NCI-H526 (cell line): ENCODE measurements at places on chromosomes 16 and 17.

- no peak for DNase-seq
These were observed 17.1 kb downstream of the GGA3 start for GRCh38 chr17:75244133-75244866.

- no peak for DNase-seq
These were observed 26.8 kb downstream of the MEAK7 start for GRCh38 chr16:84477661-84478060.

DNA sequence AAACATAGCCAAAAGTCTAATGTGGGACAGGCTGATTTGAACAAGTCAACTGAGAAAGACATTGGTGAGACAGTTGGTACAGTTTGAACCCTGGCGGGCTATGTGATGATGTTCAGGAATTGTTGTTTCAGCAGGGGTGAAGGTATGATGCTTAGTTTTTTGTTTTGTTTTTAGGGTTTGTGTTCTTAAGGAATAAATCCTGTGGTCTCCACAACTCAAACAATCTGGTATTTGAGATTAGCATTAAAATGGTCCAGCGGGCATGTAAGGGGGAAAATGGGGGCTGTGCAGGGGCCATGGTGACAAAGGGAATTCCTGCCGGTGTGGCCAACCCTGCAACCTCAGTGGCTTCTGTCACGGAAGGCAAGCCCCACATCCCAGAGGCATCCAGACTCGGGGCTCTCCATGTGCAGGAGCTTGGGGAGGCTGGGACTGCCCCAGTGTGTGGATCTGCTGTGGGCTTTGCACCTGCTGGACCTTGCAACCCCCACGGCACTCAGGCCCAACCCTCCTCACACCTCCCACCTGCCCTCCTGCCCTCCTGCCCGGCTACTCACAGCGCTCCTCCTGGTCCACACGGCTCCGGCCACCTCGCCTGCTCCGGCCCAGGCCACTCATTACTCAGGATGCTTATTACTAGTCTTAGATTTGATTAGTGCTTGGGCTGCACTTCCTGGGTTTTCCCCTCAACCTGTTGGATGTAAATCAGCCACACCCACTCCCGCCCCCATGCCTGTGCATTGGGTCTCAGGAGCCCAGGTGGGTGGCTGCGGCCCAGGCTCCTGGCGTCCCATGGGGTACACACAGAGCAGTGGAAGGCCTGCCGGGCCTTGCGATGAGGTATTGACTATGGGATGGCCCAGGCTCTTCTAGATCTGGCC lies at the start of gene TNFRSF13B:
Gene TNFRSF13B, minus strand, starts transcription at position 661 of the 881 bp plus-strand sequence. Its CDS starts 43 bp downstream, at position 618.
- DNase-seq: no peak

DNA sequence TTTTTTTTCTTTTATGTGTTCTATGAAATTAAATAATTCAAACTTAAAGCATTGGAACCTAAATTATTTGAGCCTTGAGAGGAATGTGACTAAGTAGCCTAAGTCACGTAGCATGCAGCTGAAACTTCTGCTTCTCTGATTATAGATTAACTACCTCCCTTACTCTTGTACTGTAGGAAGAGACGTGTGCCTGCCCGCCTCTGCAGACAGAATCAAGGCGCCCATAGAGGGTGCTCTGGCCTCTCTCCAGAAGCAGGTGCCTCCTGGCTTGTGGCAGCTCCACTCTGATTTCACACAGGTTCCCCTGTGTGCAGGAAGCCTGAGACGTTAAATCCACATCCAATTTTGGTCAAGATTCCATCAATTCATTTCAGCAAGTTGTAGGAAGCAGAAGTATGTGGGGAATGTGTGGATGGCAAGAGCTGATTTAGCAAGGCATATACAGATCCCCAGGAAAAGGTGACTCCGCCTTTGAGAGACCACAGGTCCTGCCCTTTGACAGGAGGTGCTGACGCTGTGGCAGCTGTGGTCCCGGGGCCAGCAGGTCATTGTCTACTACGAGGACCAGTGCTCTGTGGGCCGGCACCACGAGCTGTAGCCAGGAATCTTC lies 1418.8 kb downstream of the CDH11 start:
- peak; percentile 30 for DNase-seq

GRCh38 chr16:19765860-19766553 lies 47.9 kb downstream of the IQCK start:
- no peak for DNase-seq

GRCh38 chr17:32523017-32523680 lies 36.4 kb downstream of the CDK5R1 start:
- DNase-seq: no peak

- DNase-seq: no peak
These were observed 12.9 kb downstream of the CIITA start for GRCh38 chr16:10889855-10890254.

DNA sequence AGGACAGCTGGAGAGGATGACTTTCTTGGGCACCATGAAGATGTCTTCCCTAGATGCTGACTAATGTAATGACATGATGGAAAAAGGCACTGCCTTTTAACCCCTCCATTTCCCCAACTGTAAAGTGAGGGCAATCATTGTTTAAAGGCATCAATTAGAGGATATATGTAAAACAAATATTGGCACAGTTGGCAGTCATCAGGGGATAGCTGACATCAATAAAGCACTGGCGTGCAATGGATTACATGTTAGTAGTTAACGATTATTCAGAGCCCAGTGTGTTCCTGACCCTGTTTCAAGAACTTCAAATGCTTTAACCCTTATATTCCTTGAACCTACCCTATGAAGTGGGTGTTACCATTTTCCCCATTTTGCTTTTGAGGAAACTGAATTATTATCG lies 100.7 kb downstream of the TMEM114 start:
- no peak for DNase-seq

- DNase-seq: no peak
These were observed 62.4 kb upstream of the SHISA6 start for GRCh38 chr17:11178581-11178980.

GRCh38 chr17:53234138-53234537 lies 588.6 kb upstream of the KIF2B start:
- no peak for DNase-seq

DNA sequence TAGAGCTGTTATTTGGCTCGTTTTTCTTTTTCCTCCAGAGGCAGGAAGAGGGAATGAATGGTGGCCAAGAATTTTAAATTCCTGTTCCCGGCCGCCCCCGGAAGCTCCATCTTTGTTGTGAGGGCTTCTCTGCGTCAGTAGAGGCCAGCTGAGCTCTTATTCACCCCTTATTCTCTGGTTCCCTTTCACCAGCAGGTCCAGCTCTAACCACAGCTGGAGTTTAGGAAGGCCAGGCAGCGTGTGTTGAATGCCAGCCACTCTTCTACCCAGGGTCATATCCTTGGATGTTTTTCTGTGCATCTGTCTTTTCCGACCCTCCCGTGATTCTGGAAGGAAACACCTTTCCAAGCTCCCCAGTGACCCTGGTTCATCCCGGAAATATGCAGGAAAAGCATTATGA lies 570.5 kb downstream of the WWOX start:
- no peak for DNase-seq

DNA sequence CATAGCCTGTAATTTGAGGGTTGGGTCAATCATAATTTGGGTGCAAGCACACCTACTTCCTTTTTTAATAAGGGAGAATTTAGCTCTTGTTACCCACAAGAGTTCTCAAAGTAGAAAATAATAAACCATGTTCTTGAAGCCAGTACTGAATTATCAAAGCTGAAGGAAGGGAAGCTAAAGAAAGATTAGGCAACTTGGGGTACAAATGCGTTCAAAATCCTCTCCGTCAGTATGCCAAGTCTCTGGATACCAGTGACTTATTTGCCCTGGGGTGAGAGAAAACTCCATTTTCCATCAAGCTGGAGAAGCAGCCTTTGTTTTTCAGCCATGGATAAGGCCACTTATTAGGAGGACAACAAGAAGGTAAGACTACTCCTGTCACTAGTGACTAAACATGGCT lies 23.5 kb upstream of the DHRS13 start:
- no peak for DNase-seq

GRCh38 chr17:78915872-78916632 lies 9.1 kb downstream of the TIMP2 start:
- DNase-seq: no peak

GRCh38 chr16:60407606-60408005 lies 1628.6 kb downstream of the CDH8 start:
- no peak for DNase-seq

GRCh38 chr16:53078765-53079485 lies 24.1 kb downstream of the CHD9 start:
- DNase-seq: no peak

DNA sequence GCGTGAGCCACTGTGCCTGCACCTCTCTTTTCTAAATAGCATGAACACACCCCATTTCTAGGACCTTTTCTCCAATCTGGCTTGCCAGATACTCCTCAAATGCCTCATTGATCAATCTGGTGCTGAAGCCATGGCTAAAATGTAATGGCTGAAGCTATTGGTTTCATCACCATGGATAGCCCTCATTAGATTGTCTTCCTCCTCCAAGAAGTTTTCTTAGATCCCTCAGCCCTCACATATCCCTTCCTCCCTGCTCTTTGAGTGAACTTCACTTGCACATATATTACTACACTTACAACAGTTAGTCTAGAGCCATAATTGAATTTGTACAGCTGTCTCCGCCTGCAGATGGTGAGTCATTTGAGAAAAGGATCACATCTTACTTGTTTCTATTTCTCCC lies 77.9 kb upstream of the TOX3 start:
- DNase-seq: no peak

GRCh38 chr16:65453646-65454045 lies 331.8 kb upstream of the CDH11 start:
- no peak for DNase-seq

DNA sequence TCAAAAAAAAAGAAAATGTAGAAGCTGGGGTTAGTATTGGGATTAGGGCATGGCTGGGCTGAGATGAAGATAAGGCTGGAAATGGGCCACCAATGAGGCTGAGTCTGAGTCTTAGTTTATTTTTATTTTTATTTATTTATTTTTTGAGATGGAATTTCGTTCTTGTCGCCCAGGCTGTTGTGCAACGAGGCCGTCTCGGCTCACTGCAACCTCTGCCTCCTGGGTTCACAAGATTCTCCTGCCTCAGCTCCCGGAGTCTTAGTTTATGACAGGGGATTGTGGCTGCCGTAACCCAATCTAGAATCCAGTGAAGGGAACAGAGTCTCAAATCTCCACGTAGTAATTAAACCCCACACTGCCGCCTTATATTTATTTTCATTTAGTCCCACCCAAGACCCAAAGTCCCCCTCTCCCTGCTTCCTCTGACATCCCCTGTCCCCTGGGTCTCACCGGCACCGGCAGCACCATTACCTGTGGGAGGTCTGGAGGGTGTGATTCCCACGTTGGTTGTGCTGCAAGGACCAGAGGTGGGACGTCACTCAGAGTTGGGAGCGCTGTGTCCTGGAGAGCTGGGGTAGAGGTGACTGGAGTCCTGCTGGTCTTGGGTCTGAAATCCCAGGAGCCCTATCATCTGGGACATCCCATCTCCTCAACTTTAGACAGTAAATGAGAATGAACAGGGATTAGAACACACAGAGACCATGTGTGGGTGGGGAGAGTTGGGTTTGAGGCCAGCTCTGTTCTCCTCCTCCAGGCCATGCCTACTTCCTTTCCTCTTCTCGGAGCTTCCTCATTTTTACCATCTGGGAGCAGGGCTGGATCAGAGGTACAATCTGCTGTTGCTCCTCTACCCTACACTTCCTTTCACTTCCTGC lies at the start of gene CLEC10A:
Gene CLEC10A, minus strand, starts transcription at position 671 of the 875 bp plus-strand sequence. CDS start 1,439 bp downstream, outside the sequence.
- no peak for DNase-seq

GRCh38 chr16:58487566-58488351 lies 12.2 kb upstream of the NDRG4 start:
- peak; percentile 40 for DNase-seq

DNA sequence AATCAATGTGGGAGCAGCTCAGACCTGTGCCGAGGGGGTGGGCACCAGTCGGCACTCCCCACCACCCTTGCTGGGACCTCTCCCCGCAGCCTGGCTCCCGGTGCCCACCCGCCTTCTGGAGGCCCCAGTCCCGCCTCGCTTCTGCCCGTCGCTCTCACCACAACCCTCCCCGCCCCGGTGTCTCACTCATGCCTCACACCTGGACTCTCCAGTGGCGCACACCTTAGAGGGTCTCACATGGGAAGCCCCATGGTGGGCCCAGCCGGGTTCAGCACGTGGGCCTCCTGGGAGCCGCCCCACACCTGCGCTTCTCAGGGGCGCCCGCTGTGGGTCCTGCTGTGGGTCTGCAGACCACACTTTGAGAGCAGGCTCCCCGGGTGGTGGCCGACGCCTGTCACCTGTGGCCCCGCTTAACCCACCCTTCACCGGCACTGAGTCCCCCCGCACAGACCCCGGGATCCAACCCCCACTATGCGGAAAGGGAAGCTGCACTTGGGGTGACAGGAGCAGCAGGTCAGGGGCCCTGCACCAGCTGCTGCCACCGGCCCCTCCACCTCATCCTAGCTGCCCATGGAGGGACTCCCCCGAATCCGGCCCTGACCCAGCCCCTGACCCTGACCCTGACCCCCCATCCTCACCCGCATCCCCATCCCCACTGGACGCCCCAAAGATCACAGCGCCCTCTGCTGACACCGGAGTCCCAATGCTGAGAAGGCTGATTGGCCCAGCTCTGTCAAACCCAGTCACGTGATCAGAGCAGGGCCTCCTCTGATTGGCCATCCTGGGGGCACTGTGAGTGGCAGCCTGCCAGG lies 27.4 kb upstream of the SLC38A10 start:
- no peak for DNase-seq

GRCh38 chr16:2663553-2664546 lies 18.5 kb upstream of the KCTD5 start:
- DNase-seq: no peak
